RKO (cell line): ENCODE measurements at places on chromosomes 6 and 20.

DNA sequence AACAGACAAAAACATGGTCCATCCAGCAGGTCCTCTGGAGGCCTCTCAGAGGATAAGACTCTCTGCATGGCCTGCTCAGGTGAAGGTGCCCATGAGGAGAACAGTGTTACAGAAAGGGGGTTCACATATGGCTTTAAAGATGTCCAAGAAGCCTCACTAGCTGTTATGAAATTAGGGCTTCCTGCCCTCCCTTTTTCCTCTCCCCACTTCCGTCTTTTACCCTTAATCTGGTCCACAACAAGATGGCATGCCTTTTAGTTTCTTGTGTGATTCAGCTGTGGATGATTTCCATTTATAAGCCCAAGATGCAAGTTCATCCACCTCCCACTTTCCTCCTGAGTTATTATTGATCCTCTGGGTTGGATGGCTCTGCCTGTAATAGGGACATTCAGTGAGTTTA is 14.0 kb downstream of the GCNT2 start:
- DNase-seq = no peak

GRCh38 chr6:11788043-11788442 is 9.4 kb upstream of the ADTRP start:
- no peak for DNase-seq

DNA sequence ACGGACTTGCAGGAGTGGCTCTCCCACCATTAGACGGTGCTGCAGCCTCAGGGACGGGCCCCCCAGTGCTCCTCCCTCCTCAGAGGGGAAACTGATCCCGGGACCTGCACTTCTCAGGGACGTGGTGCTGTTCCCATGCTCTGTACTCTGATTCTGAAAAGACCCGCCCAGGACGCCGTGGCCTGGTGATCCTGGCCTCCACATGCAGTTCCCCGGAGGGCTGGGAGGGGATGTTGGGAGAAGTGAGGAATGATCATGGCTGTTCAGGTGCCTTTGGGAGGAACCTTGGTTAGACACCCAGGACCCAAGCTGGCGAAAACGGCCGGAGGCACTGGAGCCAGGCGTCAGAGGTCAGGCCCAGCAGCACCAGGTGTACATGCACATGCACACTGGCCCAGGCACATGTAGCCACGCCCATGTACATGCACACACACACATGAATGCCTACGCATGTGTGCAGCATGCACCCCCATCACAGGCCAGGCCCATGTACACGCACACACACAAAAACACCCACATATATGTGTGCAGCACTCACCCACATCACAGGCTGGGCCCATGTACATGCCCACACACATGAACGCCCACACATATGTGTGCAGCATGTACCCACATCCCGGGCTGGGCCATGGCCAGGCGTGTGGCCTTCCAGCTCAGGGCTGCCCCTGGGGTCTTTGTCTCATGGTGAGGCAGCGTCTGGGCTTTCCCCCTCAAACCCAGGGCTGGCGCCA is 52.6 kb upstream of the DACT2 start:
- no peak for DNase-seq

- DNase-seq = peak; percentile 48
Measured at GRCh38 chr20:43731469-43731868, 4.7 kb upstream of the GTSF1L start.

GRCh38 chr20:13222319-13222716 is 1.2 kb downstream of the ISM1 start:
- no peak for DNase-seq

DNA sequence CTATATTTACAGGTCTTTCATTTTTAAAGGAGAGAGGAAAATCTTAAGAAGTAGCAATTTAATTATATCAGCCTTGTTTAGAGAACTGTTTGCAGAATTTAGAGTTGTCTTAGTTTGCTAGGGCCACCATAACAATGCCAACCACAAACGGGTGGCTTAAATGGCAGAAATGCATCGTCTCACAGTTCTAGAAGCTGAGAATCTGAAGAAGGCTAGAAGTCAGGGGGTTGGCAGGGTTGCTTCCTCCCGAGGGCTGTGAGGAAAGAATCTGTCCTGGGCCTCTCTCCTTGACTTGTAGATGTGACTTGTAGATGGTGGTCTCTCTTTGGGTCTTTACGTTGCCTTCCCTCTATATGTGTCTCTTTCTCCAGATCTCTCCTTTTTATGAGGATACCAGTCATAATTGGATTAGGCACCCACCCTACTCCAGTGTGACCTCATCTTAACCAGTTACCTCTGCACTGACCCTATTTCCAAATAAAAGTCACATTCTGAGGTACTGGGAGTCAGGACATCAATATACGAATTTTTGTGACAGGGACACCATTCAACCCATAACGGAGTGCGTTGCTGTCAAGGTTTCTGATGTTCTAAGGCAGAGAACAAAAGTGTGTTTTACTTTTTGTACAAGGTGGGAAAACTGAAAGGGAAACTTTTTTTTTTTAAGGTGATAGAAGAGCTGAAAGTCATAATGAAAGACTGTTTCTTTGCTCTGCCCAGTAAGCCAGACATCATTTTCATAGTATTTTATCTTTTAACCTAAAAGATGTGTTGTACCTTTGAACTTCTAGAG is 84.4 kb downstream of the SAMD3 start:
- DNase-seq = no peak

- DNase-seq = no peak
Measured at GRCh38 chr6:36977470-36977941, 8.5 kb downstream of the MTCH1 start.

DNA sequence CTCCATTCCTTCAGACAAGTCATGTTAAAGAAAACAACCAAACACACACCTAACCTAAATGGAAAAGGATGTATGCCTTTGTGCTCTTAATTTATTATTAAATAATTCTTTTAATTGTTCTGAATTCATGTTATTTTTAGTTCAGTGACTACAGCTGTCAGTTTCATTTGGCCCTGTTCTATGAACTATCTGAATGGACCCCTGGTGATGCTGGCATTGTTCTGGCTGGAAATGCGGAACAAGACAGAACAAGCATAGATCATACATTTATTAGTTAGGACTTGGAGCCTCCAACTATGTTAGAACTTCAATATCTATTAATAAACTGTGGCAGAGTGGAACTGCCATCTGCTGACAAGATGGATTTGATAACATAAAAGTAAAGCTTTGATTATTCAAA is 5.7 kb downstream of the MAP3K7 start:
- DNase-seq = no peak

GRCh38 chr6:46610862-46611553 is 41.6 kb downstream of the CYP39A1 start:
- no peak for DNase-seq

DNA sequence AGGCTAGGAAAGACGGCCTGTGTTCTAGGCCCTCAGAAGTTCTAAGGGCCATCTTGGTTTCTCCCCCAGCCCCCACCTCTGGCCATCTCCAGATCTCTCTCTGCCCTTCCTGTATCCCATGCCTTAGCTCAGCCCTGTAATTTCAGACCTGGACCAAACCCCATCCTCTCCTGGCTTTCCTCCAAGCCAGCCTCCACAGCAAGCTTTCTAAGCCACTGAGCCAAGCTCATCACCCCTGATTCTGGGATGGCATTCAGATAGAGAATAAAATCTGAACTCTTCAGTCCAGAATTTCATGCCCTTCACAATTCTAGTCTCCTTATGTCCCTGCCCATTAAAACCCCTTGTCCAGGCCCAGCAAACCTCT is 18.9 kb upstream of the CCM2L start:
- DNase-seq = no peak

GRCh38 chr20:59027741-59028320 is 4.3 kb downstream of the ATP5F1E start:
- DNase-seq = peak; percentile 23

DNA sequence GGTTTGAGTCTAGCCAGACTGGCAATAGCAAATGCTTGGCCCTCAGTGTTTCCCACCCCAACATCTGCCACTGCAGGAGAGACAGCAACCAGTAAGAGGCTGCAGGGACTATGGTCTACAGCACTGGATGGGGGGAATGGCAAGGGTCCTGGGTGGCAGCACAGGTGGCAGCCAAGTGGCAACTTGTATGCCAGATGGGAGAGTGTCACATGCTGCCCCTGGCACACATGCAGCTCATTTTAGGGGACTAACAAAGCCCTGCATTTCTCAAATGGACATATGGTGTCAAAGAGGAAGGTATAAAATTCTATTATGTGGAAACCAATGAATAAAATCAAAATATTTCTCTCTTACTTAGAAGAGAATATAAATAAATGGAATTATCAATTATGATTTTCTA is 298.7 kb upstream of the MARCKS start:
- no peak for DNase-seq

DNA sequence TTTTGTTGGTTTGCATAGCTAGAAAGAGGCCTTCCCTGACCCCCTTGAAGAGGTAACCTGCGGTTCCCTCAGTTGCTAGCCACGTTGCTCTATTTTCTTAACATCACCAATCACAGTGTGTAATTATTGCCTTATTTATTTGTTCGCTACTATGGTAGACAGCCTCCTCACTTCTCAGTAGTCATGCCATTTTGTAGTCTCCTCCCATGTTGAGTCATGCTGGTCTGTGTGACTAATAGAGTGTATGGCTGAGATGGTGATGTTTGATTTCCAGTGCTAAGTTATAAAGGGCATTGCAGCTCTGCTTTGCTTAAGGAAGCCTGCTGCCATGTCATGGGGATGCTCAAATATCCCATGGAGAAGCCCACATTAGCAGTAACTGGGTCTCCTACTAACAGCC is 236.6 kb upstream of the CHD6 start:
- peak; percentile 90 for DNase-seq

GRCh38 chr20:62464425-62464770 is 11.4 kb downstream of the GATA5 start:
- DNase-seq = no peak

- DNase-seq = no peak
Measured at GRCh38 chr6:107786709-107787588, 37.2 kb downstream of the SCML4 start.

GRCh38 chr6:145155873-145156782 is 579.2 kb downstream of the EPM2A start:
- no peak for DNase-seq

GRCh38 chr6:91681296-91681695 is 1094.4 kb upstream of the MAP3K7 start:
- DNase-seq = no peak

GRCh38 chr6:121460170-121460569 is 24.7 kb downstream of the GJA1 start:
- no peak for DNase-seq

DNA sequence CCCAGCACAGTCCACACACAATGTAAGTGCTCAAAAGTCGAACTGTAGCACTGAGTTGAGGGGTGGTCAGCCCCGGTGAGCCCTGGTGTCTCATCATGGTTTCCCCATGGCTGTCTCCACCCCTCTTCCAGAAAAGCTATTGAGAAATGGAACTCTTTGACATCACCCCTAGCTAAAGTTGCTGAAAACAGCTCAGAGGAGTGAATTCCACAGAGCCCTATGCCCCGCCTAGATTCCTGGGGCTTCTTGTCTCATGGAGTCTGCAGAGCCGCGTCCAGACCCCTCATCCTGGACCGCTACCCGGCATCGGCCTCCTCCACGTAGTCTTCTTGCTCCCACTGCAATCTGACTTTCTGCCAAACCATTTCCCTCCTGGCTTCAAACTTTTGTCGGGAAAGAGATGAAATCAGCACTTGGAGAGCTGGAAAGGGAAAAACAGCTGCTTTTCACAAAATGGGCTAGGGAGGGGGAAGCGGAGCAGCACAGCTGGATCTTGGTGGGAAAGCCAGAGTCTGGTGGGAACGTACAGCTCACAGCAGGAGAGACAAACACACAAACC is 132.2 kb downstream of the SNX5 start:
- DNase-seq = no peak

GRCh38 chr6:43823390-43823789 is 53.4 kb downstream of the VEGFA start:
- DNase-seq = no peak

DNA sequence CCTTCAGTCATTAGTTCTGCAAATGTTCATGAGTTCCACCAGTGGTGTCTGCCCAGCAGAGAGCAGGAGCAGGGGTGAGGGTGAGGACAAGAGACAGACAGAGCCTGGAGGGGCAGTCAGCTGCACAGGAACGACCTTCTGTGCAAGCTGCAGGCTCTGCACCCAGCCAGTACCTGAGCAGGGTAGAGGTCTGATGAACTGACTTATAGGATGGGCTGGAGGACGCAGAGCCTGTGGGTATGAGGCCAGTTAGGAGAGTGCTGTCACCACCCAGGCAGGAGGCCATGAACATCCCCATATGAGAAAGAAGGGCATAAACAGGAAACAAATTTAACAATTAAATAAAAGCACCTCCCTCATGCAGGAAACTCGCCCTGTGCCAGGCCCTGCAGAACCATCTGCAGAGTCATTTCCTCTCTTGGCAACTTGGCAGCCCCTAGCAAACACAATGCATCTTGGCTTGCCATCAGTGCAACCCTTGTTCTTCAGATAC is 17.9 kb downstream of the C6orf15 start:
- no peak for DNase-seq

- DNase-seq = no peak
Measured at GRCh38 chr20:12287575-12287974, 369.9 kb downstream of the BTBD3 start.

DNA sequence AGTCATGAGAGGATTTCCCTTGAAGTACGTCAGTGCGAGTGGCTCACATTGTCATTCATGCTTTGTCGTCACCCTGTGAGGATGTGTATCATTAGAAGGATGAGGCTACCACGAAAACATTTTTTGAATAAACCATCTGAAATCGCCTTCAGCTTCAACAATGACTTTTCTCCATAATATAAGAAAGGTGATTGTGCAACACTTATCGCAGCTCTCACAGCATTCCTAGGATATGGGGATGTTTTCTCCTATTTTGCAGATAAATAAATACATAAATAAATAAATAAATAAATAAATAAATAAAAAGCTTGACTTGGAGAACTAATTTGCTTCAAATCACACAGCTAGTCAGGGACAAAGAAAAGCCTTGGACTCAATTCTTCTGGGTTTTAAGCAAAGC is 326.5 kb downstream of the FOXA2 start:
- DNase-seq = no peak

- peak; percentile 79 for DNase-seq
Measured at GRCh38 chr6:31829633-31830283, 2.2 kb downstream of the HSPA1B start.

- peak; percentile 54 for DNase-seq
Measured at GRCh38 chr6:151370509-151371078, 20.8 kb downstream of the ZBTB2 start.

- no peak for DNase-seq
Measured at GRCh38 chr20:35575958-35576357, 34.1 kb downstream of the ERGIC3 start.

- no peak for DNase-seq
Measured at GRCh38 chr6:128438393-128438792, 82.0 kb downstream of the PTPRK start.
